Activated naive CD4-positive, alpha-beta T cell (primary cell): ENCODE measurements at places on chromosomes 2 and 18.

GRCh38 chr2:191018048-191018447, 4.1 kb upstream of the STAT1 start:
- no peak for DNase-seq

DNA sequence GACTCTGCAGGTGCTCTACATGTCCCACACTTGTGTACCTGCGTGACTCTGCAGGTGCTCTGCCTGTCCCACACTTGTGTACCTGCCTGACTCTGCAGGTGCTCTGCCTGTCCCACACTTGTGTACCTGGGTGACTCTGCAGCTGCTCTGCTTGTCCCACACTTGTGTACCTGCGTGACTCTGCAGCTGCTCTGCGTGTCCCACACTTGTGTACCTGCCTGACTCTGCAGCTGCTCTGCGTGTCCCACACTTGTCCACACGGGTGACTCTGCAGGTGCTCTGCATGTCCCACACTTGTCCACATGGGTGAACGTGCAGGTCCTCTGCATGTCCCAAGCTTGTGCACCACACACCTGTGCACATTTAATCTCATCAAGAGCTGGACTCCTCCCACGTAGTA, 576.7 kb upstream of the SALL3 start:
- no peak for DNase-seq

DNA sequence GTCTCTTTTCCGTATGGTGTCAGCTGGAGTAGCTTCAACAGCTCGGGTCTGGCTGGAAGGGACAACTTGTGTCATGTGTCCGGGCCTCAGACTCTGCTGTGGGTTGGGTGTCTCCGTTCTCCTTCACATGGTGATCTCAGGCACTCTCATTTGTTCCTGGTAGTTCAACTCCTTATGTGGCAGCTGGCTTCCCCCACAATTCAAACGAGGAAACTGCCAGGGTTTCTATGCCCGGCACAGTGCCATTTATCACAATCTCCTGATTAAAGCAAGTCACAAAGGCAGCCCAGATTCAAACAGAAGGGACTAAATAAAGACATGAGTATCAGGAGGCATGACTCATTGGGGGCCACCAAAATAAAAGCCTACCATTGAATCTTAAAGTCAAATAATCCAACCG, 22.7 kb downstream of the MRO start:
- DNase-seq = no peak

DNA sequence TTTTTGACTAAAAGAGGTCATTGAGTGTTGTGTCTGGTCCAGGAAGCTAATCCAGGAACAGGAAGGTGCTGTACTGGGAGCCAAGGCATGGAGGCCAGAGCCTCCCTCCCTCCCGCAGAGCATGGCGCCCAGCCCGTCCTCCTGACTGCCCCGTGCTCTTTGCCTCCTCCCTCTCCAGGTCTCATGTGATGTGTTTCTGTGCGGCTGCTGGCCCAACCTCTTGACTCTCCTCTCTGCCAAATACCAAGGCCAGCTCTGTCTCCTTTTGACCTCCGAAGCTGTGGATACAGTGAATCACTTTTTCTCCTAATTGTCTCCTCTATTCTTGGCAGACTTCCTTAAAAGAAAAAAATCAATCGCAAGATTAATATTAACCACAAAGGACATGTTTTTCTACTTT, 284.1 kb downstream of the PHLPP1 start:
- DNase-seq = no peak

GRCh38 chr18:7458884-7459283, 108.2 kb upstream of the PTPRM start:
- DNase-seq = no peak

DNA sequence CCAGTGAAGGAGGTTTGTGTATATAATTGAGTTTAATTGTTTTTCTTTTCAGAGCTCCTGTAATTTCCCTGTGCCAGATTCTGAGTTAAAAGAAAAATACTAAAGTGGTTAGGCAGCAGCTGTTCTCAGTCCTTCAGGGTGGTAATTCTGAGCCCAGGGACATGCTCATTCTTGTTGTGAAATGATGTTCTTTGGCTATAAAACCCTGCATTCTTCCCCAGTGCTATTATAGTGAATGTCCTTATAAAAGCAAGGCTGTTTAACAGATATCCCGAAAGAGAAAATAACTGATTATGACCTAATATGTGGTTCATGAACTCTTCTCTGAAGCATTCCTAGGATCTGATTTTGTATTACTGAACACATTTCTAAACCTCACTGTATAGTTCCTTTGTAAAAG, 34.0 kb downstream of the ADAM23 start:
- DNase-seq = no peak

DNA sequence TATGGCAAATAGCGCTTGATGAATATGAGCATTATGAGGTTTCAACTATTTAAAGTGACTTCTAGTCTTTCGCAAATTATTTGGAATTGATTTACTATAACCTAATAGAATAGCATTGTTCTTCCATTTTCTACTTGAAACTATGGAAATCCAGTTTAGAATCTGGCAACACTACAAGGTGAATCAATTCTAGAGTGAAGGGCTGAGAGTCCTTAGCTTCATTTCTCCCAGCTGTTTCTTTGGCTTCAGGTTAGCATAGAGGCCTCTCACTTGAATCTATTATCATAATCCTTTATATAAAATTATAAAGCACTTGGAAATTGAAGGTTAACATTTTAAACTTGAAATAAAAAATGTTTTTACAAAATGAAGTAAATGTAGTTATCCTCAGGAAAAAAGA, 318.8 kb downstream of the CCDC85A start:
- no peak for DNase-seq

DNA sequence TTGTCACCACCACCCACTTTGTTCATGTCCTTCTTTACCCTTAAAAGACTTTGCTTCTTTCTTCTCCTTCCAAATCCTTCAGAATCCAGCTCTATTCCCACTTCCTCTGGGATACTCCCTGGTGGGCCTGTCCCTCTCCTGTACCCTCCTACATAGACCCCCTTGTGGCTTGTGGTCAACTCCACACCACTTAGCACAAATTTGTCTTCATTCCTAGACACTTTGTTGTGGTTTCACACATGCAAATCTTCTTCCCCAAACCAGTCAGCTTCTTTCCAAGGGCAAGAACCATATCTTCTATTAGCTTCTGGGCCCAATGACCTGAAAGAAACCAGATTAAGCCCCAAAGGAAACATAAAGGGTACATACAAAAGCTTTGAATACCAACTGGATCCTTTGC, 342.4 kb downstream of the TNS1 start:
- no peak for DNase-seq

GRCh38 chr2:28802975-28803429, 7.6 kb upstream of the SPDYA start:
- no peak for DNase-seq

GRCh38 chr18:35050705-35051195, 9.5 kb downstream of the MAPRE2 start:
- no peak for DNase-seq

DNA sequence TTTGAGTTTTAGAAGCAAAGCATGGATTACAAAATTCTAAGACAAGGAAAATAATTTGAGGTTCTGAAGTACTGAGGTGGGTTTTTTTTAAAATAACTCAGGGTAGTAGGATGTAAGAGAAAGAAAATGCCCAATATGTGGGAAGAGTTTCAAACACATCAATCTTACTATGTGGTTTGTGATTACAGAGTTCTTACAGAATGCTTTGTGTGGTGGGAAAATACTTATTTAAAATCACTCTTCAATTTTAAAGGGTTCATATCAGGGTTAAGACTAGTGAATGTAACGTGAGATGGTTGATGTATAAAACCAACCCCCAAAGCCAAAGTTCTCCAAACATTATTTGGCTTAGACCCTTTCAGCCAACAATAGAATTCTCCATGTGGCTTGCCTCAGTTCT, 173.5 kb downstream of the UBE2E3 start:
- DNase-seq = no peak

GRCh38 chr2:143294068-143294467, 164.8 kb downstream of the ARHGAP15 start:
- DNase-seq = no peak

- DNase-seq = no peak
These were observed 69.5 kb downstream of the HNRNPLL start for GRCh38 chr2:38533180-38533579.
